ENCODE measurements at places on chromosomes 13 and 19.

DNA sequence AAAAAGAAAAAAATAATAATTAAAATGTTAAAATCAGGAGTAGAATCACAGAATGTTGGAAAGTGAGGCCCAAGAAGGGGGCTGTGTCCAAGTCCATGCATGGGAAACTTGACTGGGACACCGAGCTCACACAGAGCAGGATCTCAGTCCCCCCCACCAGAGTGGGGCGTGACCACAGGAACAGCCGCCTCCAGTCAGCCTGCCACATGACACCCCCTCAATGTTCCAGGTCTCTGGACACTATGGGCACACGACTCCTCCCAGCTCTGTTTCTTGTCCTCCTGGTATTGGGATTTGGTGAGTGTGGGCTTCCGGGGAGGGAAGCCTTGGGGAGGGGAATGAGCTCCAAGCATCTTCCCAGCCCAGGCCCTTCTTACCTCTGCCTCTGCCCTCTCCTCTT lies 2.4 kb downstream of the APOC2 start:
- DNase-seq = no peak

DNA sequence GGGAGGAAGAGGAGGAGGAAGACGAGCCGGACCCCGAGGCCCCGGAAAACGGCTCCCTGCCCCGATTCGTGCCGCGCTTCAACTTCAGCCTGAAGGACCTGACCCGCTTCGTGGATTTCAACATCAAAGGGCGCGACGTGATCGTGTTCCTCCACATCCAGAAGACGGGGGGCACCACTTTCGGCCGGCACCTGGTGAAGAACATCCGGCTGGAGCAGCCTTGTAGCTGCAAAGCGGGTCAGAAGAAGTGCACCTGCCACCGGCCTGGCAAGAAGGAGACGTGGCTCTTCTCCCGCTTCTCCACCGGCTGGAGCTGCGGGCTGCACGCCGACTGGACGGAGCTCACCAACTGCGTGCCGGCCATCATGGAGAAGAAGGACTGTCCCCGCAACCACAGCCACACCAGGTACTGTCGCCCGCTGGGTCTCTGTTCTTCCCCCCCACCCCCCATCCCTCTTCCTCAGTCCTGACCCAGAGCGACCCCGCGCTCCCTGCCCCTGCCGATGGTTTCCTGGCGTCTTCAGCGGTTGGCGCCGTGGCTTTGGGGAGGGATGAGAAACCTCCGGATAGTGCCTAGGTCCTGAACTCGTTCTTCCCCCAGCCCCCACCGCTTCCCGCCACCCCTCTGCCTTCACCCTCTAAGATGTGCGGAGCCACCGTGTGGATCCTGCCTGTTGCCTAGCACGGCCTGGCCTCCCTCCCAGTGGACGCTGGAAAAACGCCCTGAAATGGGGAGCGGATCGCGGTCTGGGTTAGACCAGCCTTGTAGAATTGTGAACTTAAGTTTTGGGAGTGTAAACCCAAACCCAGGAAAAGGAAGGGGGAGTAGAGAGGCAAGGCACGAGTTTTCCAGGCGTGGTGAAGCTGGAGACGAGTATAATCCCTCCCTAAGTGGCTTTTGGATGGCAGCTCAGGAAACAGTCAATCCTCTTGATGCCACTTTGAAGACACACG lies 1.5 kb downstream of the HS6ST3 start:
- DNase-seq = no peak

- DNase-seq = no peak
Observed at GRCh38 chr13:19795956-19796355, 13.2 kb upstream of the PSPC1 start.

- no peak for DNase-seq
Observed at GRCh38 chr13:112938680-112939079, 30.3 kb upstream of the MCF2L start.

All from activated T-helper 9 cell treated with anti-CD3 and anti-CD28 coated beads, Interleukin-2, amount 50 U/mL, for 16 hours (primary cell).